WTC11 (cell line): ENCODE measurements at places on chromosomes 5 and 9.

GRCh38 chr9:93951655-93952118 is 3.5 kb downstream of the BARX1 start:
- no peak for DNase-seq

GRCh38 chr9:129270205-129270604 is 92.1 kb upstream of the IER5L start:
- no peak for DNase-seq

- DNase-seq = no peak
Measured at GRCh38 chr5:1220351-1220750, 4.8 kb upstream of the SLC6A18 start.

DNA sequence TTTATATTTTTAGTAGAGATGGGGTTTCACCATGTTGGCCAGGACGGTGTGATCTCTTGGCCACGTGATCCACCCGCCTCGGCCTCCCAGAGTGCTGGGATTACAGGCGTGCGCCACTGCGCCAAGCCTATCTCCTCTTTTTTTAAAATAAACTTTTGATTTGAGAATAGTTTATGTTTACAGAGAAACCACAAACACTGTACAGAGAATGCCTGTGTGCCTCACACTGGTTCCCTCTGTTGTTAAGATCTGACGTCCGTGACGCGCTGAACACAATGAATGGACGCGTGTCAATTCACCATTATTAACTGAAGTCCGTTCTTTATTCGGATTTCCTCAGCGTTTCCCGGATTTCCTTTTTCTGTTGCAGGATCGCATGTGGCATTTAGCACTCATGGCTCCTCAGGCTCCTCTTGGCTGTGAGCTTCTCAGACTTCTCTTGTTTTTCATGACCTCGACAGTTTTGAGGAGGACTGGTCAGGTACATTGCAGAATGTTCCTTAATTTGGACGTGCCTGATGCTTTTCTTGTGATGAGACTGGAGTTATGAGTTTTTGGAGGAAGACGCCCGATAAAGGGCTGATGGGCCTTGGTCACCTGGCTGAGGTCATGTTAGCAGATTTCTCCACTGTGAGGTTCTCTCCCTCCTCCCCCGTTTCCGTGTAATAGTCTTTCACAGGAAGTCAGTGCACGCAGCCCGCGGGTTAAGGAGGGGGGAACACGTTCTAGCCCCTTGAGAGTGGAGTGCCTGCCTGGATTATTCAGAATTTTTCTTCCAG is 69.6 kb downstream of the ANKRD33B start:
- DNase-seq = no peak

DNA sequence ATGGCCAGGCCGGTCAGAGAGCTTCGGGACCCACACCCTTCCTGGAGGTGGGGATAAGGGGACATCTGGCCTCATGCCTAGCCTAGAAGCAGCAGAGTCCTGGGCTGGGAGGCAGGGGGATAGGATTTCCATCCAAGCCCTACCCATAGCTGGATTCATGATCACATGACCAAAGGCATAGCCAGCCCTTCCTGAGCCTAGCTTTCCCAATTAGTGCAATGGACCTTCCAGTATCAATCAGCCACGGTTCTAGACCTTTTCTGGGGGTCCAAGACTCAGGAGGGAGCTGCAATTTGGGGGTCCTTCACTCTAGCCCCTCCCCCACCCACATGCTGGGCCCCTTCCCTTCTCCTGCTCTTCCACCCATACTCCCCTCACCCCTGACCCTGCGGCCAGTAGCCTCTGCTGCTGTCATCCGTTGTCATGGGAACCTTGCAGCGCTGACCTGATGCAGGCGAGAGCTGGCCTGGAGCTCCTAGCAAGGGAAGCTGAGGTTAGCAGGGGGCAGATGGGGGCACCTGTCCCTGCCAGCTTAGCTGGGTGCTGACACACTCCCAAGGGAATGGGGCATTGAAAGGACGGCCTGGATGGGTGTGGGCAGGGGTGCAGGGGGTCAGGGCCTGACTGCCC is 44.6 kb downstream of the CXXC5 start:
- peak; percentile 44 for DNase-seq

- no peak for DNase-seq
Measured at GRCh38 chr9:114149765-114150340, 5.5 kb upstream of the COL27A1 start.

DNA sequence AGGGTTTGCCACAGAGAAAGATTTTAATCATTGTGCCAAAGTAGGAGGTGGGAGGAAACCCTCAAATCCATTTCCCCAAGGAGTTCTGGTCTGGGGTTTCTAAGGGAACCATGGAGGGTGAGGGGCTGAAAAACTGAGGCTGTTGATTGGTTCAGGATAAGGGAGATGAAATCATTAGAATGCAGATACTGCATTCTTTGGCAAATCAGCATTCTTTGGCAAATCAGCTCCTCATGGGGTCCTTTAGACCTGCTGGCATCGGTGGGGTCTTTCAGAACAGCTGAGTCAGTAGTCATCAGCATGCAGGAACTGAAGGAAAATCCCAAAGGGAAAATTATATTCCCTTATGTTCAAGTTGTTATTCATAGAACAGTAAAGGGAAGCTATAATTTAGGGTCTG is 585.5 kb downstream of the ISL1 start:
- DNase-seq = no peak

GRCh38 chr9:124673063-124673462 is 98.0 kb downstream of the NR6A1 start:
- DNase-seq = no peak

GRCh38 chr9:84140535-84141101 is 160.0 kb downstream of the RMI1 start:
- DNase-seq = peak; percentile 63

- no peak for DNase-seq
Measured at GRCh38 chr9:35826071-35826701, 2.3 kb downstream of the FAM221B start.

DNA sequence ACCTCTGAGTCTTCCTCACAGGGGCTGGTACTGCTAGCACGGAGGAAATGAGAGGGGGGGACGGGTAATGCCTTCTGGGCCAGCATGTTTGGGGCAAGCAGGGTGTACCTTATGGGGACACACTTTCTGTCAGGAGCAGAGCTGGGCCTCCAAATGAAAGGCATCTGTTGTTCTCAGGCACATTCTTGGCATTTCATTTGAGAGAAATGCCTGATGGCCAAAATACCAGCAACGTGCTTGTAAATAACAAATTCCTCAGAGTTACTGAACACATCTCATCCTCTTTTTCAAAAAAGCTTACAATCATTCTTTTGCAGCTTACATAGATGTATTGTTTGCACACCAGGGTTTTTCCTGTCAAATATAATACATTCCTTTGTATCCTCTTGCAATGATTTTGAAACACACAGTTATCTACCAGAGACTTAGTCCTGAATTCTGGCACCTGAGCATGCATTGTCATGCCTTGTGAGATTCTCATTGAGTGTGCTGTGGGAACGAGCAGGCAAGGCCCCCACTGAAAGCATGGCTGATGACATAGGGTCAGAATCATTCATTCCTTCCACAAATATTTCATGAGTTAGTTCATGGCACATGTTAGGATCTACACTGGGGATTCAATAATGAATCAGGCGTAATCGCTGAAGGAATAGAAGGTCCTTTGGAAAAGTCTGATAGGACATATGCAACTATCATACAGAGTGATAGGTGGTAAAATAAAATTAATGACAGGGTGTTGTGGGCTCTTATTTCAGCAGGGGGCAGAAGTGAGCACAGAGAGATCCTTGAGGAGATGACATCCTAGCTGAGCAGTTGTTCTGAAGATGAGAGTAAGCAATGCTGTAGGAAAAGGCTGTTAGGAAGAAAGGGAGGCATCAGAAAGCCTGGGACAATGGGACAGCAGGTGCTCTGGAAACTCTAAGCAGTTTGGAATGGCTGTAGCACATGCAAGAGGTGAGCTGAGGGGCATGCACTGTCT is 260.9 kb upstream of the TUT7 start:
- DNase-seq = peak; percentile 24

DNA sequence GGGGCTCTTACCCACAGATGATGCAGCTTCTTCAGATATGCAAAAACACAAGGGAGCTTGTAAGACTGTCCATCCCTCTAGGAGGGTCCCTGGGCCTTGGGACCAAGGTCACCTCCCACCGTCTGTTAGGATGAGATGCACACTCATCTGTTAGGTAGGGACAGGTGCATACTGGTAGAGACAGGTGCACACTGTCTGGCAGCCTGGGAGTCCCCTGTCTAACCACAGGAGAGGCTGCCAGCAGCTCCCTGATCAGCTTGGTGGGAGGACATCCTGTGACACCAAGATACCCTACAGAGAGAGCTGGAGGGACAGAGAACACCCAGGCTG is 13.2 kb downstream of the TSPAN17 start:
- DNase-seq = no peak

- DNase-seq = peak; percentile 38
Measured at GRCh38 chr9:87882627-87883026, at the start of gene SPATA31E1. SPATA31E1 (plus strand) TSS chr9:87882877; CDS start chr9:87882892, 15 bp downstream.

DNA sequence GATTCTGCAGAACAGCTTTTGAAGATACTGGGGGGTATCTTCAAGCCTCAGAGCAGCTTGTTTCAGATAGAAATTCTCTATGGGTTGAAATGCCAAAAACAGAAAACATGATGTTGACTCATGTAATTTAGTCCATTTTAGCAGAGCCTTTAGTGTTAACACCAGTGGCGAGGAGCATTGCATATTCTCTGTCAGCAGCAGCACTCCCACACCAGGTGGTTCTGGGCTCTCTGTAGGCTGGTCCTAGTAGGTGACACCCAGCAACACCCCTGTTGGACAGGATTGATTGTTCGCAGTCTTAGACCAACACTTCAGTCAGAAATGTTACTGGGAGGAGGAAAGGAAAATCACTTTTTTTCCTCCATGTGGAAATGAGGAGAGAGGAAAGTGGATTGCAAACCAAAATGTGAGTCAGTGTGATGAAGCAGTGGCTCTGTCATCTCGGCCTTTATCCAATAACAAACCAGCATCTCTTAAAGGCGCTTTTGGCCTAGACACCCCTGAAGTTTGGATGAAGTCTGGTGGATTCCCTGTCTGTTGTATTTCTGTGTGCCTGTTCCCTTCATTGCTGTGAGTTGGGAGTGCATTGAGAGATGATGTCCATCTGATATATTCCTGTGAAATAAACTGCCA is 16.8 kb downstream of the SLC46A2 start:
- no peak for DNase-seq

GRCh38 chr9:117073539-117074341 is 341.1 kb downstream of the ASTN2 start:
- DNase-seq = peak; percentile 80
